ENCODE measurements at places on chromosomes 11 and 22.
A peak's percentile ranks its signal among the peaks of the same experiment; 100 is the strongest.

GRCh38 chr22:27004434-27004833 lies 347.0 kb downstream of the MIAT start:
- no peak for DNase-seq

DNA sequence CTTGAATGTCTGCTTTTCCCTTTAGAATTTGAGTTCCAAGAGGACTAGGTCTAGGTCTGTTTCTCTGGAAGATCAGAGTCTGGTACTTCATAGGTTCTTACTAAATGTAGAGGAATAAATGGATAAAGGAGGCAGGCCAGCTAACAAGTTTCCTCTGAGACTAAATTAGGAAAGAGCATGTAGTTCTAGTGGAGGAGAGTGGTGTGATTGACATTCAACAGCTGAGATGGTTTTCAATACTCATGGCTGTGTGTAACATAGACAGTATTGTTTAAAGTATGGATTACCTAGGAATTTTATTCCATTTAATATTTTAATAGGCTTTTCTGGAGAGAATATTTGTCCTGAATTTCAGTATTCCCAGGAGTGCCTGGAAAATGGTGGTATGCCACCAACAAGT lies 364.7 kb downstream of the METTL15 start:
- DNase-seq, result no peak

DNA sequence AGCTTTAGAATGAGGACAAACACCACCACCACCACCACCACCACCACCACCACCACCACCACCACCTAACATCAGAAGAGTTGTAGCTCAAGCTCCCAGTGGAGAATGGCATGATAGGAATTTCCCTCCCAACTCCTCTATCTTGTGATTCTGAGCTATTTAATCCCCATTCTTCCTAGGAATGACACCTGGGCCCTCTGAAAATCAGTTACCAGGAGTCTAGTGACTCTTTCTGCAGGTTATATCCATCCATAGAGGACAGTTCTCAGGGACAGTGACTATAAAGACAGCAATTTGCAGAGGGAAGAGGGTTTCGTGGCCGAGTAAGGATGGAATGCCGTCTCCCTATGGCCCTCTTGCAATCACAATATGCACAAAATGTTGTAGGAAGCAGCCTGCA lies 27.8 kb downstream of the MYH9 start:
- DNase-seq, result no peak

DNA sequence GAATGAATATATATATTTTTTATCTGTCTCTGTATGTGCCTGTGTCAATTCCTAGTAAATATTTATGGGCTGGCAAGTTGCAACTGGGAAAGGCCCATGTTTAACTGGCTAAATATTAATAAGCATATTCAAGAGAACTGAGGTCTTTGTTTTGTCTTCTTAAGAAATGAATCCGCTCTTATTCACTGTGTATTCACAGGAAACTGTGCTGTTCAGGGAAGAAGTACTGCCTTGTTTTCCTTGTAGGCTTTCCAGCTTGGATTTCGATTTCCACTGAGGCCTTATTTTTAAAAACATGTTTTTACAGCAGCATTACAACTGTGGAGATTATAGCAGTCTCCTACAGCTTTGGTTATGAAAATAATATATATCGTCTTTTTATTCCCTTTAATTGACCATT lies 64.7 kb downstream of the LDLRAD3 start:
- no peak for DNase-seq

DNA sequence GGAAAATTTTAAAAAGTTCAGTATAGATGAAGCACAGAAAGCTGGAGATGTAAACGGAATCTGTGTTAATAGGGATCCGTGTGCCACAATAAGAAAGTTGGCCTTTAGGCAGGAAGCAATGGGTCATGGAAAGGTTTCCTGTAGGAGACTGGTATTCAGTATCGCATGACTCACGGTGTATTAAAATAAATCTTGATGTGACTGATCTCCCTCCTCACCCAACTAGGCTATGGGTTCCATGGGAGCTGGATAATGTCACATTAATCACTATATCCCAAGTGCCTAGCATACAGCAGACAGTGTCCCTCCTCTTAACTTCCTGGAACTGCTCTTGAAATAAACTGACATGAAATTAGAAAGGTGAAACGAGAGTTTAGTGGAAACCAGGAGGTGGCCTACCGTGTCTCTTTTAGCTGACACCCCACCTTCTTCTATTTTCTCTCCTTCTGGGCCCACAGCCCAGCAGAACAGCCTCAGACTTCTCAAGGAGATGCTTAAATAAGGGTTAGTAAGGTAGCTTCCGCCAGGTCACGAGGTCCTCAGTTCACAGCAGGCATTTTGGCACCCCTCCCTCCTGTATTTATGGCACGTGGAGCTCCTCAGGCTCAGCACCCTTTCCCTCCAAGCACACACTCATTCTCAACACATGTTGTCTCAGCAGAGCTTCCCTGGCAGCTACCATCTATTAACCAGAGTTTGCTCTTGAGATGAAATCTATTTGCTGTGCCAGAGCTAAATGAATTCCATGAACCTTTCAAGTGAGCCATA lies 118.8 kb downstream of the NXPE2 start:
- DNase-seq, result no peak

DNA sequence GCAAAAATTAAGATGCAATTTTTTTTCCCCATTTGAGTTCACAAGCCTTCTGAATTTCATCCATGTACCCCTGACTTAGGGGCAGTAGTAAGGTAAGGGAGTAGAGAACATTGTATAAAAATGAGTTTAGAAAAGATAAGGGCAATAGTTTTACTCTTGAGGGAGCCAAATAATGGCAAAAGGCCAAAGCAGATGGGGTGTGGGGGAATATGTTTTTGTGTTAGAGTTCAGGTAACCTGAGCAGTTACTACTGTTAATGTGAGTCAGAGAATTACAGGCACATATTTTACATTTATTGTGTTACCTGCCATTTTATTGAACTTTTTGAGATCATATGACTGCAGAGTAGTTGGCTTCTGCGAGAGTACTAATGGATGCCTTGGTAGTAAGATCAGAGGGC lies 3.1 kb downstream of the EED start:
- DNase-seq, result no peak

DNA sequence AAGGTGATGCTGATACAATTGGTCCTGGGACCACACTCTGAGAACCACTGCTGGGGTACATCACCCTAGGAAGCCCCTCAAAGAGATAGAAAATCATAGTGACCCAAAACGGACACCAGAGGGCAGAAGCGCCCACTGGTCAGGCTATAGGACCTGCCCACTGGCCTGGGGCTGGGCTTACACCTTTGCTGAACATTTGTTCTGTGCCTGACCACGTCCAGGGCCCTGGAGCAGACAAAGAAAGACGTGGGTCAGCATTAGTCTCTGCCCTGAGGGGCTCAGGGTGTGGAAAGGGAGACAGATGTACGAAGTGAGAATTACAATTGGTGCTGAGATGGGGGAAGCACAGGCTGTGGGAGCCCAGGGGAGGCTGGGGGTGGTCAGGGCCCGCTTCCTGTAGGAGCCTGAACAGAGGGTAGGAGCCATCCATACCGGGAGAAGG lies 14.4 kb upstream of the SERPINH1 start:
- no peak for DNase-seq

DNA sequence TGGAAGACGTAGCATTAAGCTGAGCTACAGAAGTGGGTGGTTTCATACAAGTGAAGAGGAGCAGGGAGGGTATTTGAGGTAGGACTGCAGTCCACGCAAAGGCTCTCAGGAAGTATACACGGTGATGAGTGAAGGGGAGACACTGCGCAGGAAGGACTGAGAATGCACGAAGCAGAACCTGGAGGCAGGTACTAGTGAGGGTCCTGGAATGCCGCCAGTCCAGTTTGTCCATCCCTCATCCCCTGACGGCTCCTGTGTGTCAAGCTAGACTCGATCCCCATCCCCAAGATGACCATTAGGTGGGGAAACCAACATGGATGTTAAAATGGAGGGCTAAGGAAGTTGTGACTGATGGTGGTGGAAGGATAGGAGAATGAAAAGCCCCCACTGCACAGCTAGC lies 23.8 kb downstream of the ART5 start:
- no peak for DNase-seq

GRCh38 chr11:12543596-12544415 lies 130.4 kb upstream of the TEAD1 start:
- DNase-seq, result no peak

DNA sequence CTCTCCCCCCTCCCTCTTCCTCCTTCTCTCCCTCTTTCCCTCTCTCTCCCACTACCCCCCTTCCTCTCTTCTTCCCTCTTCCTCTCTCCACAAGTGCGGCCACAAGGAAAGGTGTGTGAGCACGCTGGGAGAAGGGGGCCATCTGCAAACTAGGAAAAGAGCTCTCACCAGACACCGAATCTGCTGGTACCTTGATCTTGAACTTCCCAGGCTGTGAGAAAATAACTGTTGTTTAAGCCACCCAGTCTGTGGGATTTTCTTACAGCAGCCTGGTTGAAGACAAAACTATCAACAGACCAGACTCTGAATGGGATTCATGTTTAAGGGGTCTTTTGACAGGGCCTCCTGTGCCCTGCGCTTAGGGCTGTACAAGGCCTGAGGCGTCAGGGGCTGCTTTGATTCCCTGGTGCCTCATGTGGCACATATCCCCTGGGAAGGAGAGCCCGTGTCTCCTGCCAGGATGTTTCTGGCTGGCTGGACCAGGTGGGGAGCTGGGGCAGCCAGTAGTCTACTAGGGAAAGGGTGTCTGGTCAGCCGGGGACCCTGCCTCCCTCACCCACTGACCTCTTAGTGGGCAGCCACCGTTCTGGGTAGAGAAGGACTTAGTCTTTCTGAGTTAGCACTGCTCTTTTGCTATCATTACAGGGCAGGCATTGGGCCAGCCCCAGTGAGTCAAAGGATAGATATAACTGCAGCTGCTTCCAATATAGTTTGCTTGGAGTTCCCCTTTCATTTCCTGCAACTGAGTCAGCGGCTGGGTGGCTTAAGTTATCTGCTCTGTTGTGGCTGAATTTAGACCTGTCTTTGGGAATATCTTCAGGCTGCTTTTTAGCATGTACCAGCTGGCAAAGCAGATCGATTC lies 6.2 kb downstream of the PANX1 start:
- DNase-seq, result peak; percentile 15

- DNase-seq, result no peak
These were observed 38.8 kb upstream of the PHF21A start for GRCh38 chr11:46160100-46160499.

DNA sequence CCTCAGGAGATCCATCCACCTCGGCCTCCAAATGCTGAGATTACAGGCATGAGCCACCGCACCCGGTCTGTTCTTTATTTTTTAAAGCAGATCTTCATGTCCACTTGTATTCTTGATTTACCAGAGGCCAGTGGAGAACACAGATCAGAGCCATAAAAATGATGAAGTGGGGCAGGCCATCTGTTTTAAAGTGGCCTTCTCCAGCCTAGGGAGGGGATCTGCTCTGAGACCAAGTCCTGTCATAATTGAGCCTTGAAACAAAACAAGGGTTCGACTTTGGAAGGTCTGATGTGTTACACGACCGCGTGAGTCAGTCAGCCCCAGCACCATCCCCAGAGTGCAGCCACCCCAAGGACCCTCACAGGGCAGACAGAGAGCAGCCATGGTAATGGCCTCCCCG lies 27.5 kb downstream of the ABCC8 start:
- DNase-seq, result no peak

- DNase-seq, result no peak
These were observed 6.9 kb upstream of the CYP2R1 start for GRCh38 chr11:14898906-14899305.

GRCh38 chr11:107821199-107821927 lies 37.2 kb downstream of the SLC35F2 start:
- DNase-seq, result no peak

GRCh38 chr11:16758382-16759024 lies 20.1 kb downstream of the C11orf58 start:
- no peak for DNase-seq

- DNase-seq, result no peak
These were observed 106.8 kb downstream of the VPREB1 start for GRCh38 chr22:22351366-22351765.
